Activated CD4-positive, alpha-beta T cell treated with anti-CD3 and anti-CD28 coated beads, Interleukin-2, amount 10 ng/mL, durations not matched to agents 24 days and 14 days (primary cell): ENCODE measurements at places on chromosomes 3 and 15.

- no peak for DNase-seq
Observed at GRCh38 chr3:12663401-12663935, 449 bp downstream of the RAF1 start.

GRCh38 chr3:16012086-16012485 lies 162.4 kb upstream of the GALNT15 start:
- DNase-seq: no peak

GRCh38 chr3:178289544-178290160 lies 246.6 kb upstream of the KCNMB2 start:
- DNase-seq: no peak

DNA sequence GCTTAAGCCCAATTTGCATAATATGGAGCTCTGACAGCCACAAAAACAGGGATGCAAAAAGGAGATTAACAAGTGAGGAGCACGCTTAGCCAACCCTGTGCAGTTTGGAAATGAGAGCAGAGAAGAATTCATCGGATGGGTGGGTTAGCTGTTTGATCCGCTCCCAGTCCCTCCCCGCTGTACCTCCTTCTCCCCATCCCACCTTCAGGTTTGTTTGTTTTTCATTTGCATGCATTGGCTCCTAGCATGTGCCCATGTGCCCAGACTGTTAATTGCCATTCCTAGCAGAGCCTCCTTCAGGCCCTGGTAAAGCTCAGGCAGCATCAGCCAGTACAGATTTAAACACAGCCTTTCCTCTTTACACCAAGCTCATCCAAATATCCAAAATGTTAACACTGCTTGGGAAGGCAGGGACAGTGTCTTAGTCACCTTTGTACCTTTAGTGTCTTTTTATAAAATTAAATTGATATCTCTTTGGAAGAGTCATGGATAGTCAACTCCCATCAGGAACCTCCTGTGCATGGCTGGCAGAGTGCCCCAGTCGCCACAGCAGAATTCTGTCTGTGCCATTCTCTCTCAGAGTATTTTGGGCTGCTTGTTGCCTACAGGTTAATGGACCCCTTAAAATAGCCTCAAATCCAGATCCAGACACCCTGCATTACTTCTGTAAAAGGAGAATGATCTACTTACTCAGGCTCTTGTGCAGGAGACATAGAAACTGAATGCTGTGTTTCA lies 244.2 kb downstream of the LSAMP start:
- no peak for DNase-seq

DNA sequence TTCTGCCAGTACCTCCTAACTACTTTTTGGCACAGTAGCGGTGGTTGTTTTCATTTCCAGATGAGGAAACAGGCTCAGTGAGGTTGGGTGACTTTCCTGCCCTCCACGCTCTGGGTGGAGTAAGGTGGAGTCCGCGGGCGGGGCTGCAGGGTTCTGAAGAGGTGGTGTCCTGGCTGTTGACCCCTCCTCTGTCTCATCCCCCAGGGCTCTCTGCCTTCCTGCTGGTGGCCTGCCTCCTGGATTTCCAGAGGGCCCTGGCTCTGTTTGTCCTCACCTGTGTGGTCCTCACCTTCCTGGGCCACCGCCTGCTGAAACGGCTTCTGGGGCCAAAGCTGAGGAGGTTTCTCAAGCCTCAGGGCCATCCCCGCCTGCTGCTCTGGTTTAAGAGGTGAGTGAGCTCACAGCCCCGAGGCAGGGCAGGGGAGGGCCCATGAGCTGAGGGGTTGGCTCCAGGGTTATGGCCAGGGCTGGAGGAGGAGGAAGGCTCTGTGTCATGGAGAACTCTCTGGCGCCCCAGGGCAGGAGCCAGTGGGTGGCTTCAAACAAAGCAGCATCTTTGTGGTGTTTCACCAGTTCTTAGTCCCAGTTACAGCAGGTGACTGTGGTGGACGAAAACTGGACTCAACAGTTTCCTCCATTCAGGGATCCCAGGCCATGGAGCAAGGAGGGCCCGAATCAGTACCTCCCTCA lies 10.4 kb downstream of the SLC28A1 start:
- no peak for DNase-seq

- DNase-seq: no peak
Observed at GRCh38 chr15:70379938-70380883, 282.5 kb upstream of the TLE3 start.

DNA sequence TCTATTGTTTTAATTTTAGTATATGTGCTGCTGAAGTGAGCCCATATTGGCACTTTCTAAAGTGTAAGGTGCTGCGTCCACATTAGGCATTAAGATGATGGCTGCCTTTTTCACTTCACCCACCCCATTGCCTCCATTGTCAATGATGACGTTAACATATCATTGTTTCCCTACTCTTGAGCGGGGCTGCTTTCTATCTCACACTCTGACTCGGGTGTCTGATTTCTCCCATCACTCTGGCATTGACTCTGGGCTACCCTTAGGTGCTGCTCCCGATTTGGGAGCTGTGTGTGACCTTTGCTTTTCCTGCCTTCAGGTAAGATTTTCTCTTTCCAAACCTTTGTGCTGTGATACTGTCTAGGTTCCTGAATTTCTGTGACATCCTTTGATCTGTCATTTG lies 28.8 kb downstream of the CGNL1 start:
- DNase-seq: no peak

- peak; percentile 76 for DNase-seq
Observed at GRCh38 chr15:77031376-77032050, 36.6 kb downstream of the PSTPIP1 start.

GRCh38 chr15:85545185-85545584 lies 164.8 kb downstream of the AKAP13 start:
- no peak for DNase-seq

GRCh38 chr15:63045465-63045840 lies 2.9 kb downstream of the TPM1 start:
- no peak for DNase-seq

- DNase-seq: no peak
Observed at GRCh38 chr3:161964857-161965256, 468.2 kb downstream of the OTOL1 start.

GRCh38 chr15:77907824-77908751 lies 169.4 kb downstream of the TBC1D2B start:
- no peak for DNase-seq

DNA sequence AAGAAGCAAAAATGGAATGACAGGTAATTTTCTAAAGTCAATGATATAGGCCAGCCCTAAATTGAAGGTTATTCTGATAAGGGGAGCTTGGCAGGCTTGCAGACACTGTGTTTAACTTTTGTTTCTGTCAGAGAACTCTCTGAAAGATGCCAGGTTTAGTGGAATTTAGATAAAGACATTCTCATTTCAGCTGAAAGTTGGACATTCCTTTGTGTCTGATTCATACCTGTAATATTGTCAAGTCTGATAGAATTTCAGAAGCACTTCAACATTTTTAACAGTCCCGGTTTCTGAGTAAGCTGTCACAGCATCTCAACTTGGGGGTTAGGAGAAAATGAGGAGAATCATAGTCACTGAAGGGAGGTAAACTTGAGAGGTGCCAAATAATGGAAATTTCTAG lies 84.0 kb downstream of the DIPK2A start:
- DNase-seq: no peak

DNA sequence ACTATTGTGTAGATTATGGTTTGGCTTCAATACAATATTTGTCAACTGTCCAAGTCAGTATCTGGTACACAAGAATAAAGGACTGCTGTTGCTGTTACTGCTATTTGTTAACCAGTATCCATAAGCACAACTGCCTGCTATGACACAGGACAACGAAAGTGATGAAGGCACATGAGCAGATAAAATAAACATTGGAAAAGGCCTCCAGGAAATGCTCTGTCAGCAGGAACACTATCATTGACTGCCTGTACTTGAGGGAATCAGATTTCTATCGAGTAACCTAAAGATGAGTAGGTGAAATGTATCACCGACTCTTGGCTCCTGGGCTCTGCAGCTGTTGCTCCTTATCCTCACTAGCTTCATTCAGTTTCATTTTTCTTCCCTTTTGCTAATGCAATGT lies 56.5 kb downstream of the FMN1 start:
- no peak for DNase-seq

DNA sequence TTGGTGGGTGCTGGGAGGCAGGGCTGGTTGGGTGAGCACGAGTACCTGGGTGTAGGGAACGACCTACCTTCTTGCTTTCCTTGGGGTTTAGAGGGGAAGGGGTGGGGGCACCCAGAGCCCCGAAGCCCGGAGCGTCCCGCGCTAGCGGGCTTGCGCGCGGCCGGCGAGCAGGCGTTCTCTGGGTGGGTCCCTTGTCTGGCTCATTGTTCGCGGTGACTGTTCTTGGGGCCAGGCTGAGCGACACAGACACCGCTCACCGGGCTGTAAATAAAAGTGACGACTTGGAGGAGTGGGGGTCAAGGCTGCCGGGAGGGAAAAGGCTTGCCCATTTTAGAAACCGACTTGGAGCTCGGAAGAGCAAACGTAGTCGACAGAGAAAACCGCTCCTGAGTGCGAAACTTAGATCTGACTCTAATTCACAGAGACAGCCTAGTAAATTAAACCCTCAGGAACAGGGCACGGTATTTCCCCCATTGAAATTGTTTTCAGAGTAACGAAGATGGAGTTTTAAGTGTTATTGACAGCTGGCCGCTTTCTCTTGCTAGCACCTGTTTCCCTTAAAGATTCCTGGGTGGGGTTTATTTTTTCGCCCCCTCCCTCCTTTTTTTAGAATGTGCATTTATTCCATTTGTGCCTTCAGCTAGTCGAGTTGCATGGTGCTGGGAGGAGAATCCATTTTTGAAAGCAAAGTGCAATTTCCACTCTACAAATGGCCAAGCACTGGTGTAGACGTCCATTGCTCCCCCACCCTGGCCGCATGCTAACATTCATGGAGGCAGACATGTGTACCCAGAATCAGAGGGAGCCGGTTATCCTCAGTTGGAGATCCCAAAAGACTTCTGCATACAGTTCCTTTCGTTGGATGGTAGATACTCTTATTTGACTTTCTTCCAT lies 532.1 kb upstream of the SEMA6D start:
- no peak for DNase-seq

DNA sequence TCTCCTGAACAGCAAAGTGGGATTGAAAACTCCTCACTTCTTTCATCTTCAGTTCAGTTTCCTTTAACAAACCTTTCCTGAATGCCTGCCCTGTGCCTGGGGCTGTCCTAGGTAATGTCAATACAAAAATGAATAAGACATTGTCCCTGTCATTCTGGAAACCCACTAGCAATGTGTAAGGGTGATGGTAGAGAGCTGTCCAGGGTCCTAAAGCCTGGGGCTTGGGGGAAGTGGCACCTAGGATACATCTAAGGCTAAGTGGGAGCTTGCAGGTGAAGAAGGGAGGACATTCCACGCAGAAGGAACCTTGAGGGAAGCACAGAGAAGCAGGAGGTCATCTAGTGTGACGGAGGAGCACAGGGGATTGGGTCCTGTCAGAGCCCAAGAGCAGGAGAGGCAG lies 212.7 kb upstream of the PPP2R3A start:
- no peak for DNase-seq

DNA sequence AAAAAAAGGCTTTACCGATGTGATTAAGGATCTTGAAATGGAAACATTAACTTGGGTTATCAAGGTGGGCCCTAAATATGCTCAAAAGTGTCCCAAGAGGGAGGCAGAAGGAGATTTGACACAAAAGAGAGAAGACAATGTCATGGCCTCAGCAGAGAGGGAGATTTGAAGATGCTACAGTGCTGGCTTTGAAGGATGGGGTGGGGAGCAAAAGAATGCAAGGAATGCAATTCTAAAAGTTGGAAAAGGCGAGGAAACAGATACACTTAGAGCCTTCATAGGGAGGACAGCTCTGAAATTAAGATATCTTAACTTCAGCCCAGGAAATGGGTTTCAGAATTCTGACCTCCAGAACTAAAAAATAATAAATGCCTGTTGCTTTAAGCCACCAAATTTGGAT lies 314.5 kb upstream of the CCDC54 start:
- no peak for DNase-seq

DNA sequence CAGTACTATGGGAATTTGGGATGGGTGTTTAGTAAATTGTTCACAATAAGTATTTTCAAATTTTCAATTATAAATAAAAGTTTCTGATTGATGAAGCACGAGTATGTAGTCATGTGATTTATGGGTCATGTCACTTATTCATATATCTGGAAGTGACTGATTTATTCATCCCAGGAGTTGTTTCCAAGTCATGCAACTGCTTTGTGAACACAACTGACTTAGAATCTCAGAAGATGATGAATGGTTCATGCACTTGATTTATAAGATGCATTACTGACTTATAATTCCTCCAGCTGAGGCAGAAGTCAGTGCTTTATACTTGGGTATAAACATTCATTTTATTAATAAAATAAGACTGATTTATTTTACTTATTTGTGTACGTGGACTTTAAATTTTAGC lies 137.8 kb upstream of the CBLB start:
- no peak for DNase-seq

GRCh38 chr3:48157950-48158376 lies 30.3 kb downstream of the CDC25A start:
- peak; percentile 85 for DNase-seq

DNA sequence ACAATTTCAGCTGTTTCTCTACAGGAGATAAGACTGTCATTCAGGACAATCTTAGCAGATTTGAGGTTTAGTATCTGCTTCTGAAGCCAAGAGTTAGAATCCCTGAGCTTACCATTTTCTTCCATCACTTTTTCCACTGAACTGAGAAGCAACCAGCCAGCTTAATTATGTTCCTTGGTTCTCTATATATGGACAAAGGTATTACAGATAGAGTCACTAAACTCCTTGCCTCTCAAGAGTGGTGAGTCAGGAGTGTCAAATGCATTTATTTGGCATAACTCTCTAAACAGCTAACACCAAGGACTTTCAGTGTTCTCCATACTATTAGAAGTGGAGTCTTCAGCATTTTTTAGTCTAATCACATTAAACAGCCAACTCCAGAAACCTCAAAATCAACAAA lies 239.3 kb downstream of the ALCAM start:
- no peak for DNase-seq

- peak; percentile 38 for DNase-seq
Observed at GRCh38 chr3:181729341-181729869, 17.7 kb downstream of the SOX2 start.

GRCh38 chr3:112088944-112089343 lies 2.8 kb downstream of the C3orf52 start:
- no peak for DNase-seq

DNA sequence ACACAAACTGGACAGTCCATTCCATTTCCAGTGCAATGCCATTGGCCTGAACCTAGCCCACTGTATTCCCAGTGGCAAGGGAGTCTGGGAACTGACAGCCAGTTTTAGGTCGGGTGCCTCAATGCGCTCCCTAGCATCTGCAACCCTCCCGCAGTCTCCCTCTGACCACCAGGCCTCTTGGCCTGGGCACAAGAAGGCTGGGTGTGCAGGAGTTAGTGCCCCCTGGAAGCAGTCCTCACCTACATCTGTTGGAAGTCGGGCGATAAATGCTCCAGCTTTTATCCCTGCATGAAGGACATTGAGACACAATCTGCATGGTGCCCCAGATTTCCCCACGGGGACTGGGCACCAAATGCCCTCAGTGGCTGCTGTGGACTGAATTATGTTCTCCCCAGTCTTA lies 12.7 kb downstream of the C3orf22 start:
- DNase-seq: no peak

GRCh38 chr3:152260529-152260928 lies 8.2 kb upstream of the MBNL1 start:
- DNase-seq: no peak

- no peak for DNase-seq
Observed at GRCh38 chr3:197137751-197138150, 108.1 kb upstream of the MELTF start.

- no peak for DNase-seq
Observed at GRCh38 chr3:18635215-18635614, 210.1 kb upstream of the SATB1 start.

- peak; percentile 6 for DNase-seq
Observed at GRCh38 chr15:91488452-91488851, 365.1 kb upstream of the SLCO3A1 start.

- DNase-seq: no peak
Observed at GRCh38 chr3:136929977-136930670, 27.7 kb upstream of the IL20RB start.

- no peak for DNase-seq
Observed at GRCh38 chr3:167441256-167441655, 32.6 kb downstream of the SERPINI2 start.
